GM12891 (cell line): ENCODE measurements at places on chromosomes 13 and 19.

DNA sequence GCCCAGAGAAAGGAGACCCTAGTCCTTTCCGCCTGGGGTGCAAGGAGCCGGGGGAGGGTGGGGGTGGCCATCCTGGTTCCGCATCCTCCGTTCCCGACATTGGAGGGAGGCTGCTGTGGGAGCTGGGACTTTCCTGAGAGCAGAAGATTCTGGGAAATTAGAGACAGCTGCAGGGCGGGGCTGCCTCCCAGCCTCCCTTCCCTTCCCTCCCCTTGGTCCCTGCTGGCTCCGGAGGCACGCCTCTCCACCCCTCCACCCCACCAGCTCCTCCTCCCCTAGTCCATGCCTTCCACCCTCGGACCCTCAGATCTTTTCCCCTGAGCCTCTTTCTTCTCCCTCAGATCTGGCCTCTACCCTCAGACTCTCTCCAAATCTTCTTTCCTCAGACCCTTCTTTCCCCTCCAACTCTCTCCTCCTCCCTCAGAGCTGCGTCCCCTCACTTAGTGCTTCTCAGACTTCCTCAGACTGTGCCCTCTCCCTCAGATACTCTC, 3.1 kb upstream of the BCL3 start:
- no peak for DNase-seq

GRCh38 chr13:114053026-114053425, 79.2 kb upstream of the C13orf46 start:
- DNase-seq: no peak

- no peak for DNase-seq
Observed at GRCh38 chr13:27463500-27463899, 13.1 kb upstream of the MTIF3 start.

DNA sequence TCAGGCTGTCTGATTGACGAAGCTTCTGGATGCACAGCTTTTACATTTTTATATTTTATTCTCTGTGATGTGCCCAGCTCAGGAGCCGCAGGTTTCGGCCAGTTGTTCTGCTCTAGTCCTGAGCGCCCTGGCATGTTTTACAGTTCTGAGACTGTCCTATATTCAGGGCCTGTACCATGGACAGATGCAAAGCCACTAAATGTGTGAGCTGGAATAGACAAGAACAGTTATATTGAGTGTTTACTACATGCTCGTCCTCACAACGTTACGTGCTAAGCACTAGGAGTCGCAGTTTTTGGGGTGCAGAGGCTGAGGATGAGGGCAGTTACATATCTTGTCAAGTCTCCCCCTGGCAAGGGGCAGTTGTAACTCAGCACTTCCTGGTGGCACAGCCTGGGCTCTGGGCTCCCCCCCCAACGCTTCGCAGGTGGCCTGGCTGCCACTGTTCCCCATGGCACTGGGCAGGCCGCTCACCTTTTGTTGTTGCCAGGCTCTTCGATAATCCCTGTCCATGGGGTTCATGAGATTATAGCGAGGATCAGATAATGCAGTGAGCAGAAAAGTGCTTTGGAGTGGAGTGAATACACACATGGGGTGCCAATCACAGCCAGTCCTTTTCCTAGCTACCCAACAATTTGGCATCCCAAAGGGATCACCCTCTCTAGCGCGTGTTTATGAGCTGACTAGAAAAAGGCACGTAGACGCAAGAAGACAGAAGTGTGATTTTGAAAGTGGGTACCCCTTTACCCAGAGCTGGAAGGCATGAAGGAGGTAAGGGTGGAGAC, 23.5 kb downstream of the ARL11 start:
- DNase-seq: no peak

DNA sequence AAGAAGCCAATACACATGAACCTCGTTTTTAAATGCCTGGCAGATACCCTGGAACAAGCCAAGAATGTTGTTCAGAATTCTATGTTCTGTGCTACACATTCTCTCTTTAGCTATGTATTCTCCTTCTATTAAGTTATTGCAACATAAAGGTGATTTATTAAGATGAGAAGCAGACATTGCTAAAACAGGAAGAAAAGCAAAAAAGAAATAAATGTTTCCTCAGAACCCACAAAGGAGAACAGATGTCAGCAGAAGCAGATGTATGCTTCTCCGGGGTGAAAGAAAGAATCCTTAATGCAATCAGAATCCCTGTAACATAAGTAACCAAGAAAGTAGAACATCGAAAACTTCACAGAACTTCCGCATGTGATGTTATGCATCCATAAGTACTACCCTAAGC, 302.9 kb downstream of the DCT start:
- no peak for DNase-seq

GRCh38 chr19:13689085-13689484, 75.2 kb upstream of the MRI1 start:
- DNase-seq: no peak

GRCh38 chr13:31851216-31851615, 111.9 kb downstream of the RXFP2 start:
- no peak for DNase-seq

GRCh38 chr13:76894401-76895110, 8.4 kb upstream of the KCTD12 start:
- DNase-seq: no peak

DNA sequence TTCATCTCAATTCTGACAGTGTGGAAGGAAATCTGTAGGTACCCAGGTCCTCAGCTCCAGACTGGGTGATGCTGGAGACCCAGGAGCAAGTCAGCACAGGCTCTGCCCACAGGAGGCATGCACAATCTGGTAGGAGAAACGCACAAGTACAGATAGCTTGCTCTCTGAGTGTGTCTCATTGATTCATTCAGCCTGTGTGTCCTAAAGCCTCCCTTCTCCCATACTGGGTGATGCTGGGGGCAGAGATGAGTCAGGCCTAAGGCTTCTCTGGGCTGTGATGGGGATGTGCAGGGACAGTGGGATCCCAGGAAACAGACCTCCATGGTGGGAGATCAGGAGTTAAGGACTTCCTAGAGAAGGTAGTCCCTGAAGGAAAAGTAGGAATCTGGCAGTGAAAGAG, 6.8 kb downstream of the ZNF526 start:
- no peak for DNase-seq

GRCh38 chr13:111131048-111131447, 15.9 kb downstream of the ARHGEF7 start:
- DNase-seq: no peak

DNA sequence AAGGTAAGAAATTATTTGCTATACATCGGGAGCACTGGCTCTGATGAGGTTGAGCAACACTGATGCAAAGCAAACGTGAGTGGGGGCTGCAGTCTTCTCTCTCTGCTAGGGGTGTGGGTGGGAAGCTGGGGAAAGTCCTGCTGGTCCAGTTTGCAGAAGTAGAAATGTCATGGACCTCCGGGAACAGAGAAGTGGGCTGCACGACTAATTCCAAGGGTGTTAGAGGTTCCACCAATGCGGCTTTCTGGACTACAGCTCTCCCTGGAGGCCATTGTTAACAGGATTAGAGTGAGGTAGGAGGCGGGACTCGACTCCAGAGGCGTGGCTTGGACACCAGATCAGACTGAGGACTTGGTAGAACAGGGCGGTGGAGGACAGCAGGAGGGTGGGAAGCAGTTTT, 5.7 kb upstream of the FBXO27 start:
- DNase-seq: no peak

DNA sequence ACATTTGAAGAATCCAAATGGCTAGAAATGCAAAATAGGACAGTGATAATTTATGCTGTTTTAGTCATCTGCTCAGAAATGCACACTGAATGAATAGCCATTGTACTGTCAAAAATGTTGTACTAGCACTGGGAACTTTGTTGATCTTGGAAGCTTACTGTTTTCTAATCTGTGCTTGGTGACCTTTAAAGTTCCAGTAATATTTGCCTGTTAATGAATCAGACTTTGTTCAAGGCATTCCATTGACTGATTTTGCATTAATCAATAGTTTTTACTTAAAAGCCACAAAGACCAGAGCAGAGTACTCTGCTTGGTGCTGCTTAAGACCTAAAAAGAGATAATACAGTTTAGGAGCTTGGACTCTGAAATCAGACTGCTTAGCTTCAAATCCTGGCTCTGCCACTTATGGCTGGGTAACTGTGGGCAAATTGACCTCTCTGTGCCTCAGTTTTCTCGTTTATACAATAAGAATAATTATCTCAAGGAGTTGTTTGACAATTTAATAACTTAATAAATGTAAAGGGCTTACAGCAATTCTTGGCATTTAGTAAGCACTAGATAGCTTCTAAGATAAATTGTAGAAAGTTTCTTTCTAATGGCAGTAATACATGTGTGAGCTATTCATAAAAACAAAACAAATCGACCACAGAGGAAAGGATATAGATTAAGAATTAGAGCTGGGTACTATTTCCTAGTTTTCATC, 4.6 kb upstream of the SLAIN1 start:
- DNase-seq: no peak

GRCh38 chr19:40598918-40599307, 2.3 kb upstream of the LTBP4 start:
- DNase-seq: no peak

DNA sequence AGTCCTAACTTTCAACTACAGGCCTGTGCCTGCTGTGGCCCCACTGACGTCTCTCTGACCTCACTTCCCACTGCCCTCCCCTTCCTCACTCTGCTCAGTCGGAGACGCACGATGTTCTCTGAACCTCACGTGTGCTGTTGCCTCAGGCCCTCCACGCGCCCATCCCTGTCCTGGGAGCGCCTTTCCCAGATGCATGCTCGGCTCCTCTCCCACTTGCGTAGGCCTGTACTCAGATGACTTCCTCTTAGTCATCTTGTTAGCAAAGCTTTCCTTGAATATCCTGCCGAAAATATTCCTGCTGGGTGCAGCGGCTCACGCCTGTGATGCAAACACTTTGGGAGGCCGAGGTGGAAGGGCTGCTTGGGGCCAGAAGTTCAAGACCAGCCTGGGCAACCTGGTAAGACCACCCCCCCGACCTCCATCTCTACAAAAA, 9.3 kb upstream of the SYT5 start:
- DNase-seq: no peak

GRCh38 chr19:28619816-28620429, 593.0 kb downstream of the UQCRFS1 start:
- DNase-seq: no peak

GRCh38 chr19:29782260-29782580, 29.6 kb upstream of the CCNE1 start:
- no peak for DNase-seq

- DNase-seq: no peak
Observed at GRCh38 chr19:5774921-5775320, 9.6 kb downstream of the PRR22 start.

DNA sequence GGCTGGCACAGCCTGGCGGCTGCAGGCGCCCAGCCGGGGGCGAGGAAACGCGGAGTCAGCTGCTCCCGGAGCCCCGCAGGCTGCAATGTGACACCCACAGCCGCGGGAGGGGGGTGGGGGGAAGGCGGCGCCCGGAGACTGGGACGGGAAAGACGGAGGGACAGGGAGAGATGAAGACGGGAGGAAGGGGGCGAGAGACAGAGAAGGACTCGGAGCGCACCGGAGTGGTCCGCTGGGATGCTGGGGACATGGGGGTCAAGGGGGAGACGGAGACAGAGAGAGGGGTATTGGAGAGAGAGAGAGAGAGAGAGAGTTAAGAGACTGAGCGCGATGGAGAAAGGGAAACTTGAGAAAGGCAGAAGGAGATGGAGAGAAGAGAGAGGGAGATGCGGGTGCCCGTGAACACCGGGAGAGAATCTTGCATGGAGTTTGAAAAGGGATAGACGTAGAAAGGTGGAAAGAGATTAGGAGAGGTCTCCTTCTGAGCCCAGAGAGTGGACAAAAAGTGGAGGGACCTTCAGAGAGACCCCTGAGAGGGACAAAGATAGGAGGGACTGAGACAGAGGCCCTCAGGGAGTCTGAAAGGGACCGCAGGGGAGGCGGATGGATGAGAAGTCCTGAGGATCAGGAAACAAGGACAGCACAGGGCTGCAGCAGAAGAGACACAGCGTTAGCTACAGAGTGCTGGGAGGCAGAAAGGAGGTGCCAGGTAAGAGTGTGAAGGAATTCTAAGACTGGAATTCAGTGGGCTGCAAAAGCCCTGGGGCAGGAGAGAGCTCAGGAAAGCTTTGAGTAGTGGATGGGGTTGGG, 1.0 kb downstream of the SCN1B start:
- no peak for DNase-seq

DNA sequence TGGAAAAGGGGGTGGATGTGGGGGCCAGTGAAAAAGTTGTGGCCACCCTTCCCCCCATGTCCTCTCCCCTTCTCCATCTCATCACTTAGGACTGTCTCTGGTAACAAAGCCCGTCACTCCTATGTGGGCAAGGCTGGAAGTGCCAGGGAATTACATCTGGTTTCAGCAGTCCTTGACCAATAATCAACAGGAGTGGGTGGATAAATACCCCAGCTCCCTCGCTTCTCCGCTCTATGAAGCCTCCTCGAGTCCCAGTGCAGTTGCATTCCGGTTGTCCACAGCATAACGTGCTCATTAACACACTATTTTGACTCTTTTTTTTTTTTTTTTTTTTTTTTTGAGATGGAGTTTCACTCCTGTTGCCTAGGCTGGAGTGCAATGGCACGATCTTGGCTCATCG, 31.5 kb downstream of the MYO1F start:
- DNase-seq: no peak

DNA sequence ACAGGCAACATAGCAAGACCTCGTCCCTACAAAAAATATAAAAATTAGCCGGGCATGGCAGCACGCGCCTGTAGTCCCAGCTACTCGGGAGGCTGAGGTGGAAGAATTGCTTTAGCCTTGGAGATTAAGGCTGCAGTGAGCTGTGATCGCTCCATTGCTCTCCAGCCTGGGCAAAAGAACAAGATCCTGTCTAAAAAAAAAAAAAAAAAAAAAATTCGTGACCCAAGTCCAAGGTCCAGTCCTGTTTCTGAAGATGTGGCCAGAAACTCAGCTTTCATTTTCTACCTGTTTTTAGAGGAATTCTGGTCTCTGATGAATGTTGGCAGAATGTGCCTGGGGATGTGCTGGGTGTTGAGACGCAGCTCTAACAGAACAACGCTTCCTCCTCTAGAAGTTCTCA, 1.9 kb upstream of the PGPEP1 start:
- DNase-seq: no peak

DNA sequence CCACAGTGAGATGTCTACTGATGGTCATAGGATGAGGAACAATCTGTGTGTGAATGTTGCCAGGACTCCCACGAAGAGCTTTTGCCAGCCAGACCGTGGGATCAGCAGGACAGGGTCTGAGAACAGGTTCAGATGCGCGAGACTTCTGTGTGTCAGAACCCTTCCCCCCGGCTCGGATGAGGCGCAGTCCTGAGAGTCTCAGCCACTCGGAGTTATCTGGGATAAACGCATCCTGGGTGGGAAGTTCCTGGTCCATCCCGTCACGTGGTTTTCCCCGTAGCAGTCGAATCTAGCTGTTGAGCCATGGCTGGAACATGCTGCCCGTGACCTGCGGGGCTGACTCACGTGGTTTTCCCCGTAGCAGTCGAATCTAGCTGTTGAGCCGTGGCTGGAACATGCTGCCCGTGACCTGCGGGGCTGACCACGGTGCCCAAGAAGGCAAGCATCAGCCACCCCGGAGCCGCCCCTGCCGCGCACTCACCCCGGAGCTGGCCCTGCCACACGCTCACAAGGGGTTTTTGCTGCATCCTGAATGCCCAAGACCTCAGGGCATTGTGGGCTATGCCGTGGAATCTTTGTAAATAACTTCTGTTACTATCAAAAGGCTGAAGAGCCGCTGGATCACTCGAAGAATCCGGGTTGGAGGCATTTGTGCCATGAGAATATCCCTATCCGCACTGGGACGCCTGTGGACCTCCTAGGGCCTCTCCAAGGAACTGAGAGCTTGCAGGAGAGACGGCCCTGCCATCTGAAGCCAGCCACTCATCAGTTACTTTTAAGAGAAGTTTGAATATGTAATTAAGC, 130.8 kb upstream of the MCF2L start:
- DNase-seq: no peak
